ENCODE measurements at places on chromosomes 11 and 22.

GRCh38 chr11:126874276-126874675 is 126.3 kb downstream of the KIRREL3 start:
- no peak for DNase-seq

GRCh38 chr11:70650075-70650909 is 252.0 kb downstream of the CTTN start:
- DNase-seq: peak; percentile 62

DNA sequence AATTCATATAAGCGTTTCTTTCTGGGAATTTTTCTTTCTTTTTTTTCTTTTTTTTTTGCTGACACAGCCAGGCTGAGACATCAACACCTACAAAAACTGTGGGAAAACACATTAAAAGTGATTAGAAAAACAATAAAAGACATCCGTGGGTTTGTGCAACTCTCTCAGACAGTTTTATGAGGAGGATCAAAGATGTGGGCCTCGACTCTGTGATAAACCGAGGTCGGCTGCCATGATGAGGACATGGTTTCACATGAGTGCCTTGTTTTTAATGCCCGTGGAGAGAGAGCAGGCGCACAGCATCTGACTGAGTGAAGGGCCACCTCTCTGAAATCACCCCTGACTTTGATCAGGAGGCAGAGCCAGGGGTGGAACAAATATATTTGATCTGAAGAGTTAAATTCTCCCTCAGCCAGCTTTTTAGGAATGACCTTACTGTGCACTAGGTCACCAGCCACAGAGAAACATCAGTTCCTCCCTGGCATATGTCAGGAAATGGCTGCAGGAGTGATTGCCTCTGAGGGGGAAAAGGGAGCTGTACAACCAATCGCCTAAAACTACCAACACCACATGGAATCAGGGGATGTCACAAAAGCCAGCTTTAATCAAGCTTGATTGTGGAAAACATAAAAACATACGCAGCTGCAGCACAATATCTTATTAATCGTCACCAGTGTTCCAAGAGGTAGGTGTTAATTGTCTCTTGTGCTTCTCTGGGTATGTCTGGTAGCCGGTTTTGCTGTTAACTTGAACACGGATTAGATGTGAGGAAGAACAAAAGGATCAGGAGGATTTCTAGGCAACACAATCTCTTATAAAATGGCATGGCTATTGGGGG is 164.7 kb downstream of the MAML2 start:
- DNase-seq: no peak

- DNase-seq: no peak
Observed at GRCh38 chr11:130908770-130909625, 7.3 kb downstream of the SNX19 start.

- no peak for DNase-seq
Observed at GRCh38 chr22:41092847-41093411, 537 bp downstream of the EP300 start.

- DNase-seq: no peak
Observed at GRCh38 chr11:61718621-61719302, 33.7 kb upstream of the MYRF start.

GRCh38 chr11:83035070-83035854 is 36.4 kb downstream of the RAB30 start:
- no peak for DNase-seq

GRCh38 chr11:30617762-30618161 is 31.6 kb upstream of the MPPED2 start:
- DNase-seq: no peak

GRCh38 chr11:93484716-93485115 is 58.5 kb downstream of the SMCO4 start:
- DNase-seq: no peak

DNA sequence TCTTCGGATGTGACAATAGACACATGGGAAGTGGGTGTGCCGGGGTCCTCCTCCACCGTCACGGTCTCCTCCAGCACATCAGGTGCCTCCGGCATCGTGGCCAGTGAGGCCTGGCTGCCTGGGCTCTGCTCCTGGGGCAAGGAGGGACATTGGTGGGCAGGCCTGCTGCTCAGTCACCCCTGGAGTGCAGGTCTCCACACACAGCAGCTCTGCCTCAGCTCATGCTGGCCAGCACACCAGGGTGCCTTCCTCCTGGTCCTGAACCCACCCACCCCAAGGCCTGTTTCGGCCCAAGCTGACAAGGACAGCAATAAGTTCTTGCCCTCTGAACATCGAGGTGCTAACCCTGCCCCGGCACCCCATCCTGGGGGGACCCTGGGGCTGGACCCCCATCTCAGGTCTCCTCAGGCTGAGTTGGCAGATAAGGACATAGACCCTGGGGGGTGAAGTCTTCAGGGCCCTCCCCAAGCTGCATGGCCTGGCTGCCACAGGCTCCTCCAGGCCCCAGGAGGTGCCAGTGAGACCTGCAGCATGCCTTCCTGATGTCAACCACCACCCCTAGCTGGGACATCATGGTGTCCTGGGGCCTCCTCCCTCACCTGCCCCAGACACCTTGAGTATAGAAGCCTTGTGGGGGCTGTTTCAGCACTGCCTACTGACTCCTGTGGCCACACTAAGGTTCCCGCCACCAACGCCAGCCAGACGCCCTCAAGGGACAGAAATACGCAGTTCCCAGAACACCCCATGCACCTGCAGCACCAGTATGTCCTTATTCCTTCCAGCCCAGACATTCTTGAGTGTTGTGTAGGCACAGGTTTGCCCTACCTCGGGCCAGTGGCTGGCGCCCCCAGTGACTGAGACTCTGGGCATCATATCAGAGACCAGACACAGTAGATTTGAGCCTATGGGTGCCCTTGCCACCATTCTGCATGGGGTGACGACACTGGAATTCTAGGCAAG is 34.4 kb downstream of the ARVCF start:
- no peak for DNase-seq

- no peak for DNase-seq
Observed at GRCh38 chr11:65894034-65894591, 3.6 kb downstream of the CCDC85B start.

- DNase-seq: no peak
Observed at GRCh38 chr11:17853280-17853679, 118.7 kb downstream of the KCNC1 start.

- DNase-seq: no peak
Observed at GRCh38 chr22:39298241-39298987, 21.0 kb downstream of the RPL3 start.

GRCh38 chr22:23555118-23555517 is 25.0 kb downstream of the IGLL1 start:
- DNase-seq: no peak

- DNase-seq: no peak
Observed at GRCh38 chr11:1765871-1766718, 2.4 kb upstream of the CTSD start.

DNA sequence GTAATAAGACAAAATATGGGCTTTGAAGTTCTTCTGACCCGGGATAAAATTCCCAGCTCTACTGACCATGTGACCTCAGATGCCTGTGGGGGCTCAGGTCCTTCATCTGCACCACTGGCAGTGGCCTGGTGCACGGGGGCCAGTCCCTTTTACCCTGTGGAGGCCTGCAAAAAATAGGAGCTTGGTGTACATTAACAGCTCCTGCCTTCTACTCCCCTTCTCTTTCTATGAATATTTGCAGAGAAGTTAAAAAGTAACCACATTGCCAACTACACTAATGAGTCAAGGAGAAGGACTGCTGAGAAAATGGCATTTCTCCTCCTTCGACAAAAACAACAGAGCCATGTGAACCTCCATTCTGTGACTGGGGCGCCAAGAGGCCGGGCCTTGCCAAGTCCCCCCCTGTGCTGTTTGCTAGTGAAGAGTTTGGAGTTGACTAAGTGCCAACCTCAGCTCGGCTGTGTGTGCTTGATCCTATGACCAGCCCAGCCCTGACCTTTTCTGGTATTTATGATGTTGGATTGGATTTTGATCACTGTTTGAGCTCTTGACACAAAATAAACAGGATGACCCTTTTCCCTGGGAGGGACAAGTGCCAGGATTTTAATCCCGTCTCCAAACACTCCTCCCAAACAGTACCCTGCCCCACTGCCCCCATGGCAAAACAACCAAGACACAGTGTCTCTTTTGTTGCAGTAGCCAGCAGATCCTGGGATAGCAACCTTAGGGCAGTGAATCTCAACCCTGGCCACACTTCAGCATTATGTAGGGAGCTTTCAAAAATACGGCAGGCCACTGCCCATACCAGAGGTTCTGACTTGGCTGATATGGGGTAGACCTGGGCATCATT is 380.1 kb downstream of the LARGE1 start:
- no peak for DNase-seq

DNA sequence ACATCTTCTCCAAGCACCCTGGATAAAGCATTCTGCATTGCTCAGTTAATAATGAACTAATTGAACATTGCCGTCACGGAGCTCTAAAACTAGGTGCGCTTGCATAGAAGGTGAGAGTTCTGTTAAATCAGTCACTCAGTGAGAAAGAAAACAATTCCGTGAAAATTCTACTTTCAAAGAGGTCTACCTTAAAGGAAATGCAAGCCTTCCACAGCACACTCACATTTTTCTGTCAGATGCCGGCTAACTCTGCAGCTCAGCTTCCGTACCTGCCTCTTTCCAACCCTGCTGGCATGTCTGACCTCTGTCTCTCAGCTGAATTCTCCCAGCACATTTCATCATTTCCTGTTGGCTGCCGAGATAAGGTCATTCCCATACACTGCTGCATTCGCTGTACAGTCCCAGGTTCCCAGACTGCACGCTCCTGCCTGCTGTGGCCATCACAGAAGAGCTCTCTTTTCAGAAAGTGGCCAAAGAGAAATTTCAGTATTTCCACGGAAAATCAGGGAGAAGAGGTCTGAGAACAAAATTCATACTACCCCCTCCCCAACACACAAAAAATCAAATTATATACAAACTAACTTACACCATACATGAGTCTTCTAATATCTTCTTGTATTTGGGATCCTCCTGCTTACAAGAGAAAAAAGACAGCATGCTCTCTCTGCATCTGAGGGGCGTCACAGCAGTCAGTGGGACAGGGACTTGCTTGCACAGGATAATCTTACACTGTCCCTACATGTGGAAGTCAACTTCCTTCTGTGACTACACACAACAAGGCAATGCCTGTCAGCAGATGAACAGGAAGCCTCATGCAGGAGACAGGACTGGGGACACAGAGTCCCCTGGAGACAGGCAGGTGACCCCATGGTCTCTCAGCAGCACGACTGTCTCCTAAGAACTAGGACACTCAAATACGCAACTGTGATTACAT is 55.1 kb downstream of the PACSIN2 start:
- DNase-seq: no peak

- no peak for DNase-seq
Observed at GRCh38 chr22:49506010-49506400, 321.7 kb downstream of the BRD1 start.
